GOT3 (cell line): ENCODE measurements at places on chromosomes 7 and 10.

GRCh38 chr10:78594559-78595268 lies 474.1 kb upstream of the ZMIZ1 start:
- DNase-seq: no peak

GRCh38 chr10:2790396-2791188 lies 276.8 kb upstream of the PFKP start:
- no peak for DNase-seq

- no peak for DNase-seq
Measured at GRCh38 chr10:80945264-80945880, 407.7 kb downstream of the SH2D4B start.

DNA sequence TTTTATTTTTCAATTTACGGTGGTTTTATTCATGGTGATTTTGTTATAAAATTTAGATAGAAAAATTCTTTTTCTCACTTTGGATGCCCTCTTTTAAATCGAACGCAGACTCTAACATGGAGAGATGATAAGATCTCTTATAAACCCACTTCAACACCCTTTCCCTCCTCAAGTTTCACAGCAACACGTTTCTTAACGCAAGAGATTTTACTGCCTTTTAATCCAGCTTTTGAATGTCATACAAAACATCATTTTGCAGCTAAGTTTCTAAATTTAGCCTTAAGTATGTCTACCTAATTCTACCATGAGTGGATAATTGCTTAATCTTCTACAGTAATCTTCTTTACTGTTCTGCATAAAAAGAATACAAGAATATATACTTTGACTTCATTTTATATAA lies 70.0 kb downstream of the SEMA3C start:
- no peak for DNase-seq

GRCh38 chr10:108544500-108545120 lies 1378.7 kb downstream of the XPNPEP1 start:
- DNase-seq: no peak

DNA sequence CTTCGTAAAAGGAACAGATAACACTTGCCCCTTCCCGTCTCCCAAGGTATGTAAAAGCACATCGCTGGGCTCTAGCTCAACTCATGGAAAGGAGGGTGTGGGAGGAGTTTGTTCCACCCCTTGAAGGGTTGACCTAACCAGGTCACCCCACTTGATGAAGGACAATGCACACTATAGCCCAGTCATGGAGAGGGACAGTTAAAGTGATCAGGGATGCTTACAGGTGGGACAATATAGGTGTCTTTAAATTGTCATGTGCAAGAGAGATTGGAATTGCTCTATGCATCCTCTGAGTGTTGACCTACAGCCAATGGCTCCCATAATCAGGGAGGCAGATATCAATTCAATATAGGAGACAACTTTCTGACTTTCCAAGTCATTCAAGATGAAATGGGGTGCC lies 448.2 kb downstream of the GRID1 start:
- no peak for DNase-seq

DNA sequence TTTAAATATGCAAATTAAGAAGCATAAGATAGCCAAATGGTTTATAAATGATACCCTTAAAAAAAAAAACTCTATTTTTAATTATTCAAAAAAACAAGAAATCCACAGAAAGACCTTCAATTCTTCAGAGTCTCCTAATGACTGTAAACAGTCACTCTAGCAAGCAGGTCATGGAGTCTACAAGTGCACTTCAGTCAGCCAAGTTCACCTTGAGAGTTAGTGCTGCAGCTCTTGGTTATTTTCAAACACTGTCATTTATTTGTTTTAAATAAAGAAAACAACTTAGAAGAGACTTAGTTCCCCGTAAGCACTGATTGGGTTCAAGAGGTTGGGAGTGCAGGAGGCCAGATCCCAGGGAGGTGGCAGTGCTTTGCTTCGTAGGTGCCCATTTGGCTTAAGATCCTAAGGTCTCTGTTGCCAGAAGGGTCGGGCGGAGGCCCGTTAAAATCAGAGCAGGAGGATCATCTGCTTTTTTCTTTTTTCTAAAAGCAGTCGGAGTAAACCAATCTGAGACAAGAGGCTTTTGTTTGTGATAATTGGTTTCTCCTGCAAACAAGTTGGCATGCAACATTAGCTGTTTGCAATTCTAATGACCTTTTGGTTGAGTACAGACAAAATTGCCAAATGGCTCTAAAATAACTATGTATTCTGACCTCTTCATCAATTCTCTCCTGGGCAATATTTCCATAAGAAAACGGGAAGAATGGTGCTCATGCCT lies 86.4 kb upstream of the ELMO1 start:
- DNase-seq: no peak

DNA sequence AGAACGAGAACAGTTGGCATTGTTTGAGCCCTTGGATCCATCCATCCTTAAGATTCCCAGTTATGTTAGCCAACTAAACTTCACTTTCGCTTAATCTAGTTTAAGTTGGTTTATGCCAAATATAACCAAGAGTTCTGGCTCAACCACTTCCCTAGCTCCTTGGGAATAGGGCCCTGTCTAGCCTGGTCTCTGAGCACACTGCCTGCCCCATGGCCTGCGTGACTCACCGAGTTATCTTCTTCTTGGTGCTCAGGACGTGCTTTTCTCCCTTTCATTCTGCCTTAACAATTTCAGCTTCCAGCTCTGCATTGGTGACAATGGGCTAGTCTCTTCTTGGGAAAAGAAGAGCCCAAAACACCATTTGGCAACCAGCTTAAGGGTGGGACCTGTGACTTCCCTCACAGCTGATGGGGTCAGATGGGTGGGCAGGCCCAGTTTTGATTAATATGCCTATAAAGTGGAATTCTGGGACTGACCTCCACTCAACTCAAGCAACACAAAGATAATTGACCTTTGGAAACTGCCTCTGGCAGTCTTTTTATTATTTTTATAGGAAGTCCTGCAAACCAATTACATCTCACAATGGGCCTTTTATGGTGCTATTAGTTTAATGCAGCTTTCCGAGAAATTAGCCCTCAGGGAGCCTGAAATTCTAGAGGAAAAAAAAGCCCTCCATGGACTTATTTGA lies 126.4 kb downstream of the CFAP58 start:
- no peak for DNase-seq

DNA sequence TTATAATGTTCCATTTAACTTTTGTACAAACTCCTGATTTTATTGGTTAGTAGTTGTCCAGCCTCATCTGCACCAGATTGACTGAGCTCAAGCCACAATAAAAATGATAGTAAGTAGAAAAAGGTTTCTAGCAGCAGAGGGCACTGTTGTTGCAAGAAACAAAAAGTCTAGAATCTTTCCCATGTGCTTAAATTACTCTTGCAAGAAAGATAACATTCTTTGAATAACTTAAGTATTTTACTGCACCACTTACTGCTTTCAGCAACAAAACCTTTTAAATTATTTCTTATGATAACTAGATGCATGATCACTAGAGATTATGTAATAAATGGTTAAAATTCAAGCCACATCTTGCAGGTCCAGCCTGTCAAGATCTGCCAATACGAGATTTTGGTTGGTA lies 27.0 kb downstream of the LMOD2 start:
- DNase-seq: no peak

DNA sequence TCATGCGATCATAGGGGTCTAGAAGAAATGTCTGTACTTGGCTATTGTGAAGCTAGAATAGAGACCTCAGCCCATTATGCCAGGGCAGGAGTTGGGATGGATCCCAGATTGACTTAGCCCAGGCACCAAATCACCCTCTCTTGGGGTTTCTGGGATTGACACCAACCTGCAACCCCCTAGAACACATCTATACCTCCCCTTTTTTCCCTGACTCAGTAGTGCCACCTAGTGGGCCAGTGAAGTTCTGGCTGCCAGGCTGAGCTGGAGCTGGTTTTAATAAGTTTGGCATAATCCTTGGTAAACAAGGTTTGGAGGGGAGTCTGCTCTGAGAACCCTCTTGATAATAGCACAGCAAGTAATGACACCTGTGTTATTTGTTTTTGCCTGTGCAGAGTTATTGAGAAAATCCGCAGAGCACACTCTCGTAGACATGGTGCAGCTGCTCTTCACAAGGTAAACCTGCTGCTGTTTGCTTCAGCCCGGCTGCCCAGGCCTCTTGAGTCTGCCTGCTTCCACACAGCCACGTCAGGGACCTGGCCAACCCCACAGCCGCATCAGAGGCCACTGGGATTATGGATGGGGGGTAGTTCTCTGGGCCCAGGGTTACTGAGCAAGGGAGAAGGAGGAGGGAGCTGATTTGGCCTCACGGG lies 43.3 kb upstream of the NFKB2 start:
- no peak for DNase-seq

GRCh38 chr7:123724817-123725253 lies 24.0 kb downstream of the WASL start:
- DNase-seq: no peak

DNA sequence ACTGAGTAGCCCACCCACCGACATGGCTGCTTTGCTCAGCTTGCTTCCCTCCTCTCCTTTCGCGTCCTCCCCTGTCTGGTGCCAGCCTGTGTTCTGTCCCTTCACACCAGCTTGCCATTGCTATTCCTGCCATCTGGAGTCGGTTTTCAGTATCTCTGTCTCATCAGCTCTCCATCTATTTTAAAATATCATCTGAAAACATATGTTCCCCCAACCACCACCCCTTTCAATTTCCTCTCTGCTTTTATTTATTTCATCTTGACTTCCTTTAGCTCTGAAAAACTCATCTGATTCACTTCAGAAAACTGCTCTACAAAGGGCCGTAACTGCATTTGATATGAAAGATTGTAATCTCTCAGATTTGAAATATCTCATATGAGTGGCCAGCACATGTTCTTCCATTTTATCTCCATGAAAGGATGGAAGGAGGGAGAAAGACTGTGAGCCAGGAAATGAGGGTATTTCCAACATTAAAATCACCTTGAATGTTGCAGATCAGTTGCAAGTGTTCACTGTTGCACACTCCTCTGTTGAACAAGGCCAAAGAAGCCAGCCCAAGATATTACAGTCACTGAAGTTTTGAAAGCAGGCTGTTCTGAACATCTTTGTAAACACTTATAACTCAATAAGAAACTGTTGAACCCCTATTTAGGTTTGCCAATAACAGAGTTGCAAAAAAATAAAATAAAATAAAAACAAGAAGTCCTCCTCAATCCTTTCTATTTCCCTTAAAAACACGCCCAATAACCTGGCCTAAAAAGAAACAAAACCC lies 202.4 kb upstream of the NEBL start:
- DNase-seq: no peak

GRCh38 chr7:80186721-80187120 lies 52.1 kb downstream of the GNAI1 start:
- DNase-seq: no peak

- no peak for DNase-seq
Measured at GRCh38 chr10:63431962-63432797, 33.6 kb downstream of the JMJD1C start.

DNA sequence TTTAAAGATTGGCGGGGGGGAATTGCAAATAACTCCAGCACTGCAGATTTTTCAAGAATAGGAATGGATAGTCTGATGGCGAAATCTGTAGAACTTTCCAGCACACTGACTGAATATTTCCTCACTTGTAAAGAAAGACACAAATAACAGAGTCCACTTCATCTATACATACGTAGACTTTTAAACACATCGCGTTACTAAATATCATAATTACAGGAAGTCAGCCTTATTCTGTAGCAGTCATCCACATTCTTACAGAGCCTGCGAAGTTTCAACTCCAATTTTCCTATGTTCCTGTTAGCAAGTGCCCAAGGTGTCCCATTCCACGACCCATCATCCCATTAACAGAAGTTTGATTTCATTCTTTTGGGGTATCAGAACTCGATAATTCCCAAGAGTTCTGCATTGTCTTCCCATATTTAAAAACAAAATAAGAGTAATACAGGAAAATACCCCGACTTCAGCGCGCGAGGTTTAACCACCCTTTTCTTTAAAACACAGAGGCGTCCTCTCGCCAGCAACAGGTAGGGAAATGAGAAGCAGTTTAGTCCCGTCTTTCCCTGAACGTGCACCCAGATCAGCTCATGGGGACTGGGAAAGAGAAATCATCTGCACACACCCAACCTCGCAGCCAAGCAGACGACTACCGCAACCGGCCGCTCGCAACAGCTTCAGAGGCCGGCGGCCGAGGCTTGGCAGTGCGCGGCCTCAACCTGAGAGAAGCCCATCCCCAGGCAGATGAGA lies 880 bp downstream of the HERC4 start:
- no peak for DNase-seq

- no peak for DNase-seq
Measured at GRCh38 chr7:73669288-73669701, 1.7 kb downstream of the VPS37D start.

- no peak for DNase-seq
Measured at GRCh38 chr7:2093215-2093842, 139.4 kb downstream of the MAD1L1 start.

- no peak for DNase-seq
Measured at GRCh38 chr7:139683137-139683921, 94.5 kb downstream of the HIPK2 start.

DNA sequence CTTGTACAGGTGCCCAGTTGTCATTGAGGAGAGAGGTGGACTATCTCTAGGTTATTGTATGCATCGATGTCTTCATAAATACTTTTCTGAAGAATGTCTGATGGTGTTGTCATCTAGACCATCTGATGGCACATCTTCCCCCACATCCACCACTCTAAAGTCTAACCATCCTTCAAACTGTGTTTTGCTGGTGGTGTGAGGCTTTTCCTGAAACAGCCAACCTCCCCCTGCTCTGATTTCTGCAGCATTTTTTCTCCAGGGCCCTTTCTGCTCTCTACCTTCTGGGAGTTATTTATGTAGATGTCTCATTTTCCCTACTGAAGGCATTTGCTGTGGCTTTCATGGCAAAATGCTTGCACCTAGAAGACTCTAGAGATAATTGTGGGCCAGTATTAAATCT lies 1.5 kb downstream of the PLCE1 start:
- no peak for DNase-seq
